T-helper 2 cell (primary cell): ENCODE measurements at places on chromosomes 3 and 15.
A peak's percentile ranks its signal among the peaks of the same experiment; 100 is the strongest.

GRCh38 chr3:4504340-4505261, 11.5 kb downstream of the ITPR1 start:
- no peak for DNase-seq

- no peak for DNase-seq
These were observed 14.1 kb upstream of the MYH15 start for GRCh38 chr3:108524537-108524936.

DNA sequence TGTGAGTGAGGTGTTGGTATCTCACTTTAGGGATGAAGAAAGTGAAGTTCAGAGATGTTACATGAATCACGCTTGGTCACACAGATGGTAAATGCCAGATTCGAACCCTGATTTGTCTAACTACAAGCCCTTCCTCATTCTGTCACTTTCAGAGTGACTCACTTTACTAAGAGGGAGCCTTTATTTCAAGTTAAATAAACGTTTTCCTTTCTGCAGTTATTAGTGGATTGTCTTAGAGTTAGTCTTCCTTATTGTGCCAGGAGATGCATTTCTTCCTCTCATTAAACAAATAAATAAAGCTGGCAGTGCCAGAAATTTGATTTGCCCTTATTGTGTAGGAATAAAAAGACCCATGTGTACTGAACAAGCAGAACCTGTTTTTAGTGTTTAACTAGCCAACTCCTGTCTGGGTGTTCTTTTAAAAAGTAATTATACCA, 162.5 kb downstream of the AKAP13 start:
- peak; percentile 83 for DNase-seq

GRCh38 chr15:74676801-74677200, 19.0 kb downstream of the EDC3 start:
- DNase-seq: no peak

- DNase-seq: no peak
These were observed 58.6 kb upstream of the FGD5 start for GRCh38 chr3:14760185-14760584.

GRCh38 chr3:141845407-141846049, 30.9 kb upstream of the ATP1B3 start:
- peak; percentile 5 for DNase-seq

DNA sequence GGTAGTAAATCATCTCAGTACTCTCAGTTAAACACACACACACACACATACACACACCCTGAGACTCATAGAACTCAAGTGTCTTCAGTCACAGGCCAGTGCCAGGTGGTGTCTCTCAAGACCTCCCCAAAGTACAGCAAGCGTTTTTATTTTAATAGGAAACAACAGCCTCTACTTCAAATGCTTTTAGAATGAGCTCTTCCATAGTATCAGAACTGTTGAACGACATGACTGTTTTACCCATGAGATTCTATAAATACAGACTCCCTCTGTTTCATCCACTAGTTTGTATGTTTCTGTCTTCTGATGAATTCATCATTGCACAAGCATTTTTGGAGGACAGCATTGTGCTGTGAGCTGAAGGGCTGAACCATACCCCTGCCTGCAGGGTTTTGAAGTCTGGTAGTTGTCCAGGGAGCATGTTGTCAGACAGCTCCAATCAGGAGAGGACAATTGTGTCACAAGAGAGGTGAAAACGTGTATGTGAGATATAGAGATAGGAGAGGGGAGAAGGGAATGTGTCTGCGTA, 201.0 kb upstream of the BCL6 start:
- no peak for DNase-seq

DNA sequence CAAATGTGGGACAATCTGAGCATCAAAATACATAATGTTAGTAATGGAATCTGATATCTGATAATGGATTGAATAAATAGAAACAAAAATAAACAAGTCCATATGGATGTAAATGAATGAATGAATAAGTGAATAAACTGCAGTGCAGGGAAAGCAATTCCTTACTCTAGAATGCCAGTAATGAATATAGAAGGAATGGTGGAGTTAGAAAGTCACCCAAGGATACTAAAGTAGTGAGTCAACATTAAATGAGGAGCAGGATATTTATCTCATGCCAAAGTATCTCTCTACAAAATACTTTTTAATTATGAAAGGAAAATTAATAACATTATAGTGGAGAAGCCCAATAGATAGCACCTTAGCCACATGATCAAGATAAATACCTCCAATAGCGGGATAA, 300.3 kb downstream of the FEZF2 start:
- no peak for DNase-seq

DNA sequence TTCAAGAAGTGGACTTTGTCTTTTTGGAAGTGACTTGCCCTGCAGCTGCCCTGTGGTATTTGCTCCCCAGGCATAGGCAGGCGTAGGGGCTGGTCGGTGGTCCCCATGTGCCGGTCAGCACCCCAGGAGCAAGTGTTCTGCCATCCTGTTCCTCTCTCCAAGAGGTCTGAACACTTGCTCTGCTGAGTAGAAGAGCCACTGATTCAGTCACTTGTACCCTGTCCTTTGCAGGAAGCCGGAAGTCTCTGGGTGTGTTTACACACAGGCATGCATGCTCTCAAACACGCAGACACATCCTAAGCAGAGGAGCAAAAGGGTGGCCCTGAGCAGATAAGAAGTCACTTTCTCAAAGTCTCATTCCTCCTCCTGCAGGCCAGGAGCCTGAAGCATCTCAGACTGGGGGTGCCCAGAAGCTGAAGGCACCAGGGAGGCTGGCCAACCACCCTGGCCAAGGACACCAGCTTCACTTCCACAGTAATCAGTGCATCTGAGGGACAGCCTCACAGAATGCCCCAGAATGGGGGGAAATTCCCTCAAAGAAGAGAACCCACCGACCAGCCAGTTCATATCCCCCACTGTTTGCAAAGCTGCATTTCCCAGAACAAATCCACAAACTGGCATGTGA, 88.7 kb upstream of the POMGNT2 start:
- peak; percentile 18 for DNase-seq

DNA sequence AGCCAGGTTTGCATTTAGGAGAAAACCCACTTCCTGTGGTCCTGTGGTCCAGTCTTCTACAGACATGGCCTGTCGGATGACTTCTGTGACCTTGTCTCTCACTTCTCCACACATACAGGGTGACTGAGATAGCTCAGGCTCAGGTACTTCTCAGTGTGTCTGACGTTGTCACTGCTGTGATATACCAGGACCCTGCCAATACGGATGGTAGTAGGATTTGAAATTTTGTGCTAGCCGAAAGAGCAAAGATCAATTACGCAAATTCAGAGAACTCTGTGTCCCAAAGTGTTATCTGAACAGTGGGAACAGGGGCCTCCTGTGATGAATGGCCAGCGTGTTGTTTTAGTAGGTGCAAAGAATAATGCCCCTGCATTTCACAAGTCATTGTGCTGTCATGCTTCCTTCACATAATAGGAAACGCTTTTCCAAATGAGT, 128.9 kb downstream of the MCTP2 start:
- DNase-seq: no peak

- peak; percentile 64 for DNase-seq
These were observed 16.5 kb upstream of the CYP11A1 start for GRCh38 chr15:74383695-74384565.

GRCh38 chr3:72748659-72749058, 99.6 kb downstream of the SHQ1 start:
- DNase-seq: no peak

- DNase-seq: no peak
These were observed 1.9 kb downstream of the NFKBIZ start for GRCh38 chr3:101851072-101851770.

GRCh38 chr3:154061001-154061370, 60.2 kb upstream of the ARHGEF26 start:
- DNase-seq: no peak

GRCh38 chr3:20056725-20057611, 16.7 kb downstream of the KAT2B start:
- no peak for DNase-seq

GRCh38 chr15:78992416-78993256, 47.8 kb upstream of the CTSH start:
- DNase-seq: no peak

- no peak for DNase-seq
These were observed 205.8 kb upstream of the IL12A start for GRCh38 chr3:159782724-159783421.

DNA sequence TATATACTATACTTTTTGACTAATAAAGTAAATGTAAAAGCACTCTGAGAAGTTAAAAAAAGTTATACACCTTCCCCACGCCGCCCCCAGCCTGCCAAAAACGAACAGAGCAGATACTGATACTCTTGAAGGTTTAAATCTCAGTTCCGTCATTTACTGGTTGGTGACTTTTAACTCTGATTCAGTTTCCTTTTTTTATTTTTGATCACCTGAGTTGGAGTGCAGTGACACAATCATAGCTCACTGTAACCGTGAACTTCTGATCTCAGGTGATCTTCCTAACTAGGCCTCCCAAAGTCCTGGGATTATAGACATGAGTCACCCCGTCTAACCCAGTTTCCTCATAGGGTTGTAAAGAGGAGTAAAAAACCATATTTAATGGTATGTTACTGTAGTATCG, 3.3 kb upstream of the TIPIN start:
- no peak for DNase-seq

DNA sequence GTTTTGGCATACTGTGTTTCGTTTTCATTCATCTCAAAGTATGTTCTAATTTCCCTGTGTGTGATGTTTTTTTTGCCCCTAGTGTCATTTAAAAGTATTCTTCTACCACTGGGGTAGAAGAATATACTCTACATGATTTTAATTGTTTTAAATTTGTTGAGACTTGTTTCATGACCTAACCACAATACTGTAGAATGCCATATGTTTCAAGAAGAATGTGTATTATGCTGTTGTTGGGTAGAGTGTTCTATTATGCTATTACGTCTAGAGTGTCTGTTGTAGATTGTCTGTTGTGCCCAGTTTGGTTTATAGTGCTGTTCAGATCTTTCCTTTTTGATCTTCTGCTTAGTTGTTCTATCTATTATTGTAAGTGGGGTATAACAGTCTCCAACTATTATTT, 36.4 kb downstream of the PLSCR4 start:
- no peak for DNase-seq

GRCh38 chr15:78396976-78397375, 41.0 kb upstream of the IREB2 start:
- DNase-seq: no peak

GRCh38 chr3:180630371-180630770, 28.4 kb downstream of the TTC14 start:
- DNase-seq: no peak

GRCh38 chr15:57878573-57878972, 172.1 kb downstream of the POLR2M start:
- no peak for DNase-seq

GRCh38 chr15:27271258-27271657, 300.3 kb downstream of the GABRG3 start:
- no peak for DNase-seq

DNA sequence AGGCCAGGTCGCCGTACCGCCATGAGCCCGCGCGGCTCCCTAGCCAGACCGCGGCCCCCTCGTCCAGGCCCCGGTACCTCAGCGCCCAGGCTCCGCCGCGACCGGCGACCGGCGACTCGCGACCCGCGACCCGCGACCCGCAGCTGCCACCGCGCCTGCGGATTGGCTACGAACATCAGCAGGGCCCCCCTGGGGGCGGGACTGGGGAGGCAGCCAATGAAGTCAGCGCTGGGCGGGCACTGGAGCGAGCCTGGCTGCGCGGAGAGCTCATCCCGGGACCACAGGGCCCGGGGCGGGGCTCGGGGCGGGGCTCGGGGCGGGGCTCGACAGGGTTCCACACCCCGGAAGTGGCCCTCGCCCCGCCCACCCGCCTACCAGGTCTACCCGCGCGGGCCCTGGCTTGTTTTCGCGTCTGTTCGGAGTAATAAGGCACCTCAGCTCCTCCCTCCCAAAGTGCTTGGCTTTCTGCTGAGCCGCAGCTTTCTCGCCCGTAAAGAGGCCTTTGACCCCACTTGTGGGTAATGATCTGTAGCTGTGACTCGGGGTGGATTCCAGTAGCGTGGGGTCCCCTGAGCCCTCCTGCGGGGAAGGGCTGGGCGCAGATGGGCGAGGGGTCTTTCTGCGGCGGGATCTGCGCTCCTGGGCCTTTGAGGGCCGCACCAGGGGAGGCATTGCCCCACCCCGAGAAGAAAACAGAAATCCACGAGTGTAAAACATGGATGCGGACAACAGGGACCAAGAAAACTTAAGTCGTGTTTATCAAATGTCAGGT, at the start of gene LYSMD4:
TSS of gene LYSMD4 (minus strand) at position 170 of the 772 bp plus-strand sequence. CDS start 1,438 bp downstream, outside the sequence.
- peak; percentile 93 for DNase-seq

DNA sequence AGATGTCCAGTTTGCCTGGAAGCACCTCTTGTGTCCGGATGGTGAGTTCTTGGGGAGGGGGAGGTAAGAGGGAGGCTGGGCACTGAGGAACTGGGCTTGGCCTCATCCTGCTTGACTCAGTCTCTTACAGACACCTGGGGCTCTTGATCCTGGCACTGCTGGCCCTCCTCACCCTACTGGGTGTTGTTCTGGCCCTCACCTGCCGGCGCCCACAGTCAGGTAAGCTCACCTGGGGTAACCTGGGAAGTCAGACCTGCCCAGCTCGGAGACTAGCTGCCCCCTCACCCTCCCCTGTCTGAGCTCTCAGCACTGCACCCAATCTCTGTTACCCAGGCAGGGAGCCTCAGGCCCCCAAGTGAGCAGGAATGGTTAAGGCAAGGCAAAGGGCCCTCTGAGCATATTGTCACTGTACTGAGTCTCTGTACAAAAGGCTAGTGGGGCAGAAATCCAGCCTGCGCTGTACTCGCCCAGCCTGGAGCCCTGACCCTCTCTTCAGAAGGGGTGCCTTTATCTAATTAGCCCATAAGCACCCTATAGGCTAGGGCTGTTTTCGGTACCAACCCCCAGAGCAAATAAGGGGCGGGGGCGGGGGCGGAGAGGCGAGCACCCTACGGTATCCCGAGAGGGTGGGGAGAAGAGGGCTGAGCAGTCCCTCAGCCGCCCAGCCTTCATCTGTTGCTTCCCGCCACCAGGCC, 2.2 kb upstream of the IL17RC start:
- no peak for DNase-seq

DNA sequence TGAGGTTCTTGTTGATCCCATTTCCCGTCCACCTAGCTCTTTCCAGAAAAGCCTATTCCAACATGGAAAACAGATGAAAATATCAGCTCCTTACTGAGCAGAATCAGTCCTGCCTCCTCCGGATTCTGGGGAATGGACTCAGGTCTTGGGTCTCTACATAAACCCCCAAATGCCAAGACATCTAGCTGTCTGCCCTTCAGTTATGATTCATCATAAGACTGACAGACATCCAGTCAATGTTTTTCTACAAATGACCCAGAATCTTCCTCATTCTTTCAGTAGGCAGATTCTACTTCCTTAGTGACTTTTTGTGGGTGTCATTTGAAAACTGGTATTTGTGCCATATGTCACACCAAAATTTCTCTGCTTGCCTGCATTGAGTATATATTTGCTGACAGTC, 103.0 kb upstream of the TGFBR2 start:
- DNase-seq: no peak
